ENCODE measurements at places on chromosomes 2 and 18.

- no peak for DNase-seq
These were observed 60.8 kb downstream of the FAM168B start for GRCh38 chr2:131032393-131032836.

- DNase-seq = no peak
These were observed 35.6 kb upstream of the UBE2F start for GRCh38 chr2:237931205-237931721.

DNA sequence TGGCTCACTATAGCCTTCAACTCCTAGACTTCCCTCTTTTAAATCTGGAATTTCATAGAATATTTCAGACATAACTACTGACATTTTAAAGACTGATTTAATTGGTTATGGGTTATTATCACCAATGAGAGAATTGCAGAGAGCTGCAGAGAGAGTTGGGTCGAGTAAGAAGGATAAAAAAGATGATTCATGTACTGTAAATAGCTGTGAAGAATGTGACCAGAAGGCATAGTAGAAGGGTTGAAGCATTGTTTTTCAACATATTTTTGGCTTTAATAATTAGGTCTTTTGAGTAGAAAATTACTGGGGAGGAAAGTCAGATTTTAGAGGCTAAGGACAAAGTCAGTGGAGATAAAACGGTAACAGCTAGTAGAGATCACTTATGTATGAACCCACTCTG lies 503.2 kb upstream of the SLC8A1 start:
- DNase-seq = no peak

DNA sequence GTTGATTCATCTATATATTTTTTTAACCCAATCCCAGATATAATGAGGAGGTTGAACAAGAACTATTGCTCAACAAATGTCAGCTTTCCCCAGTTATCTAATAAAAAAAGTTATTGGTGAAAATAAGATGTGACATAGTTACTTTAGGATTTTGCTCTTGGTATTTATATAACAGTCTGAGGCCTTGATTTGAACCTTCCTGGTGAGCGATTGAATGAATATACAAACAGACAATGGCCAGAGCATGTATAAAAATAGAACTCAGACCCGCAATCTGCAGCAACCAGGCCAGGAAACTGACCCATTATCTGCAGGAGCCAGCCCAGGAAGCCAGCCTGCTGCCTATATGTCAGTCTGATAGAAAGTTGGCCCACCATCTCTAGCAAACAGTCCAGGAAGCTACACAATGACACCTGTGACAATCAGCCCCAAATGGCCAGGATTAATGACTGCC lies 81.6 kb downstream of the HS6ST1 start:
- no peak for DNase-seq

DNA sequence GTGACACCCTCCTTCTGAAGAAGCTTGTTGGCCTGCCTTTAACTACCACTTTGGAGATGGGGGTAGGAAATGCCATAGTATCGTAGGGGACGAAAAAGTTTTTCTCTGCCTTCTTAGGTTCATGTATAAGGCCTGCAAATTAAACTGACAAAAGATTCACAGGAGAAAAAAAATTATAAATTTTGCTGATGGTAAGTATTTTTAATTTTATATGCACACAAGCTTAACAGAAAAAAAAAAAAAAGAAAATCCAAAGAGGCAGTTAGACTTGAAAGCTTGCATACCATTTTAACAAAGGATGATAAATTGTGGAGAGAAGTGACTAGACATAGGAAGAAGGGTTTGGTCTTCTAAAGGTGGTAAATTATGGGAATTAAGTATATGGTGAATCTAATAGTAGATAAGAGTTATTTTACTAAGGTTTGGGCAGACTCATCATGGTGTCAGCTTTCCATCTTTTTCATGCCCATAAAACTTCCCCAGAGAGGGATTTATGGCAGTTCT lies 62.5 kb upstream of the B3GNT2 start:
- no peak for DNase-seq

GRCh38 chr2:55157474-55157884 lies 74.6 kb downstream of the CLHC1 start:
- no peak for DNase-seq

DNA sequence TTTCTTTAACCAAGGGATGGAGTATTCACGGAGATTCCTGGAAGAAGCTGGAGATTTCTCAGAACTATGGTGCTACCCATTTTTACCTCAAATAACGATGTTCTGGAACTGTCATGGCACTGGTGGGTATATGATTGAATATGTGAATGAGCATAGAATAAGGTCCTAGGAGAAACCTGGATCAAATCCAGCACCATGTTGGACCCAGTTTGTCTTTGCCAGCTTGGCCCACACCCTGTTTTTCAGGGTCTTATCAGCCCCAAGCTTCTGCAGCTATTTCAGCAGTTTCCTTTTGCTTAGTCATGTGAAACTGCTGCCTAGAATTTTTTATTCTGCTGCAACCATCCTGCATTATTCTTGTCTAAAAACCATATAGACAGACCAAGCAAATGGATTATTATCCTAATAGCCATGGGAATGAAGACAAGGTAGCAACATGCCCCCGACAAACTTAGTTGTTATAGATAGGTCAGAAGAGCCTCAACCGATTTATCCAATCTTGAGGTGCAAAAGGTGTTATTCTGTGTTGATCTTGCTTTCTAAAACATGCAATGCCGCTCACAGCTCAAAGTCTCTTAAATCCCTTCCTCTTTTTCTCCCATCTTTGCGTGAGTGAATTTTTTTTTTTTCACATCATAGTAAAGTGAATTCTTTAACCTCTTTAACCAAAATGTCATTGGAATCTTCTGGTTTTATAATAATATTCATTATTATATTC lies 133.6 kb downstream of the PRPF40A start:
- DNase-seq = no peak

DNA sequence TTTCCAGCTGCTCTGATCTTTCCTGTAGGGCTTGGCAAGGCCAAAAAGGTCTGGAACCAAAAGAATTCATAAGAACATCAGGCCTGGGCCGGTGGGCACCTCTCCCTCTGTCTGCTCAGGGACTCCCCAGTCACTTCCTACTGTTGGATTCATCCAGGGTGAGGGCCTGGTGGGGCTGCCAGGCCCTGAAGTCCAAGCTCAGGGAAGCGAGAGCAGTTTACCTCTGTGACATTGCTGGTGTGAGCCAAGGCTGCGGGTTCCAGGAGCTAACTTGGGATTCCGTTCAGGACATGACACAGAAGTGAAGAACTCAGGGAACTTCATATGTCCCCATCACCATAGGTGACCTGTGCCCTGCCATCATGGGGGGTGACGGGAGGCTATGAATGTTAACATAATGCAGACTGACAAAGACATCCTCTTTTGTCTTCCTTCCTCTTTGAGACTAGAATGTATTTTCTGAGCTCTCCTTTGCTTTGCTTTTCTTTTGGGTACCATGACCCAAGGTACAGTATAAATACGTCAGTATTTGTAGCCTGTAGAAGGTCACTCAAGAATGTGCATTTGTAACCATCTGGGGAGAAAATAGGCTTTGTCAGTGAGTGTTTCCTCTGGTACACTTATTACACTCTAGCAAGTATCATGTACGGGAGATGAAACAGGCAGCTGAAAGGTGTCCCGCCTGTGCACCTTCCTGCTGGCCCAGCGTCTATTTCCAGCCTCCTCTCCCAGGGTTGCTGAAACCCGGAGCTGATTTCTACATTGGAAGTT lies 130.5 kb upstream of the SLC1A4 start:
- DNase-seq = no peak

DNA sequence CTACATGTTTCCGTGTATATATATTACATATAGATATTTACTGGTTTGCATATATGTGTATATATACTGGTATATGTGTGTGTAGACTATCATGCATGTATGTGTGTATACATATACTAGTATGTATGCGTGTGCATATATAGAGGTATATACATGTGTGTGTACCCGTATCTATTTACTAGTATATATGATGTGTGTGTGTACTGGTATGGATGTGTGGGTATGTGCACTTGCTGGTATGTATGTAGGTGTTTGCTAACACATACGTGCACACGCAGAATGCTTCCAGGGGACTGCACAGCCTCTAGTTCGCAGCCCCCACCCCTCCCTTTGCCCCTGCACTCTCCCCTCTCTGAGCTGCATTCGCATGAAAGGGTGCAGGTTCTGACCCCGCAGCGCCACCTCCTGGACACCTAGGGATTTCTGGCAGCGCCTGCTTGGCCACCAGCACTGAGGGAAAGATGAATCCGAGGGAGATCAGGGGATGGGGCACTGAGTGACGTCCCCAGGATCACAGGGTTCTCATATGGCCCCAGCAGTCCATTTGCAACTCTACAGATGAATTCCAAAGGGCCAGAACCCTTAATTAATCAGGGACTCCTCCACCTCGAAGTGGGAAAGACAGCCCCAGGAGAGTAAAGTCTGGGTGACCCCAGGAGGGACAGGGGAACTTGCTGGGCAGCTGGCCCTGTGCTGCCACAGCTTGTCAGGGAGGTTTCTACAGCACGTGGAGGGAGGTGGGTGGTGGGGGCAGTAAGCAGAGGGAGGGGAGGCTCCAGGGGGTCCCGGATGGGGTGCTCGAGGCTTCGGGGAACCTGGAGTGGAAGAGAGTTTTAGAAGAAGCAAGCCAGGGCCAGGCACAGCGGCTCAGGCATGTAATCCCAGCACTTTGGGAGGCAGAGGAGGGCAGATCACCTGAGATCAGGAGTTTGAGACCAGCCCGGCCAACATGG lies 66.8 kb upstream of the ASAP2 start:
- DNase-seq = peak; percentile 76

DNA sequence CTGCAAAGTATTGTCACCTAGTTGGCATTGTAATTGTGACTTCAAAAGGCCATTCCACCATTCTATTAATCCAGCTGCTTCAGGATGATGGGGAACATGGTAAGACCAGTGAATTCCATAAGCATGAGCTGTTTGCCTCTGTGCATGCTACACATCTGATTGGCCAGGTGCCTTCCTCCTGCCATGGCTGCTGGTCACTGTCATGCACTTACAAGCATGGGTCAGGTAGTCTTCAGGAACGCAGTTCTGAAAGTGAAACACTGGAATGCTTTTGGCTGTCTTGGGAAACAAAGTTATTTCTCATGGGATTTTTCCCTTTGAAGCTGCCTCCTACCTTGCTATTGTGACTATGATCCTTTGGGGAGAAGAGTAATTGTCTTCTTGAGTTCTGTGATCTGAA lies 267.6 kb downstream of the GBX2 start:
- no peak for DNase-seq

GRCh38 chr18:60146220-60146960 lies 226.2 kb downstream of the MC4R start:
- DNase-seq = no peak

- DNase-seq = no peak
These were observed 50.6 kb upstream of the FMNL2 start for GRCh38 chr2:152284398-152284797.

GRCh38 chr2:232076736-232077135 lies 115.2 kb downstream of the DIS3L2 start:
- DNase-seq = no peak

DNA sequence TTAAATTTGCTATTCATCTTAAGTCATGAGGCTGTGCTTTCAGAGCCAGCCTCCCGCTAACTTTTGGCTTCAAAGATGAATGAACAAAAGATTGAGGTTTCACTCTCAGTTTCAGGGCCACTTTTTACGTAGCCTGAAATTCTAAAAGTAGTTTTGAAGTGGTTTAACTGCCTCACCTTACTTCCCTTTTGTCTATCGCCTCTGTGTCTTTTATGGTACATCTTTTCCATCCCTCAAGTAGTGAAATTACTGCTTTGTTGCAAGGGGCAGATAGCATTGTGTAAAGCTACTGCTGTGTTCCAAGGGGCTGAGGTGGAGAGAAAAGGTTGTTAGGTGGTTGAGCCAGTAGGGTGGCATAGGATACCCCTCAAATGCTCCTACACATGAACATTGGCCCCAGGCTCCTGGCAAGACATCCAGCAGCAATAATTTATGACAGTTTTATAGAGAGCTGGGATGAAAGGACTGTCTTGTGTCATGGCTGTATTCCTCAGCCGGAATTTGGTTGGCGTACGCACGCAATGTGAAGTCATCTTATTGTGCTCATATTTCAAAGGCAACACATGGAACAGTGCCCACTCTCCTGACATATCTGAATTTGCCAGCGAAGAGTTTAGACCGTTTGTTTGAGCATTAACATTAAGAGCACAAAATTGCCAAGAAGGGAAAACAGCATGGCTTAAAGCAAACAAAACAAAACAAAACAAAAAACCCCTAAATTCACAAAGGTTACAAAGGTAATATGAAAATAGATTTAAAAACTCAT lies 32.2 kb downstream of the QPCT start:
- DNase-seq = no peak

DNA sequence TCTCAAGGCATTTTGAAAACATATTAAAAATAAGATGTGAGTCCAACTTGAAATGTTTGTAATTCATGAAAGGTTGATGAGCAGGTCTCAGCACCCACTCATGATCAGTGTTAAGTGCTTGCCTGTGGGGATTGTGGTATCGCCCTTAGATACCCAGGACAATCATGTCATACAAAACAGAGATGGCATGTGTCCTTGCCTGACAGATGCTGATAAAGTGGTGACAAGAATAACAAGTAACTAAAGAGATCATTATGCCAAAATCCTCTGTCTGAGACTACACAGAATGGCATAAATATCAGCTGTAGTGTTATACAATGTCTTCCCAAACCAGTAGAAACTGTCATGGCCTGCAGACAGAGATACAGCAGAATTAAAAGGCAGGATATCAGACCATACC lies 930.3 kb downstream of the SUCLG1 start:
- DNase-seq = no peak

DNA sequence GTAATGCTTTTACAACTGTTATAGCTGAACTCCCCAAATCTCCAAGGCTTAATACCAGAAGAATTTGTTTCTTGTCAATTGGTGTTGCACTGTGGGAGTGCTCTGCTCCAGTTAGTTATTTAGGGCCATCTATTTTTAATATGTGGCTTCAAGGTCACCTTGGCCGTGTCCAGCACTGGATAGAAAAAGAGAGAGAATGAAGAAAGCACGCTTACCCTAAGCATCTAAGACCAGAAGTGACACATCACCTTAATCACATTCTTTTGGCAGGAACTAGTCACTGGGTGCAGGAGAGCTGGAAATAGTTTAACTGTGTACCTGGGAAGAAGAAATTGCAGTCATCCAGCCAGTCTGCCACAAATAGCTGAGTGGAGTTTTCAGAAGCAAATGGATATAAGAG lies 78.8 kb downstream of the VWC2L start:
- DNase-seq = no peak

DNA sequence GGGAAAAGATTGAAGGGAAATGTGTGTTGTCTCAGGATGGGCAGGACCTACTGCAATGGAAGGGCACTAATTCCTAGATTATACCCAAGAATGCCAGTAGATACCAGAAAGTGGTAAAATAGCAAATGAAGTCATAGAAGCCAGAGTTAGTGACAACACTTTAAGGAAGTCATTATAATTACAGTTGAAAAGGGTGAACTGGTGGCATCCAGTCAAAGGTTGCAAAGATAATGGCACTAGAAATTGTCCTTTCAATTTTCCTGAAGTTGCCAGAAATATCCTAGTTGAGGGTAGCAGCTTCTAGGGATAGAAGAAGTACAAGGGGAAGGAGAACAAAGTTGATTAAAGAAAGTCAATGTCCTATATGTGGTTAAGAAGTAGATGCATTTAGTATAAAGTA lies 68.8 kb upstream of the GLS start:
- DNase-seq = no peak

DNA sequence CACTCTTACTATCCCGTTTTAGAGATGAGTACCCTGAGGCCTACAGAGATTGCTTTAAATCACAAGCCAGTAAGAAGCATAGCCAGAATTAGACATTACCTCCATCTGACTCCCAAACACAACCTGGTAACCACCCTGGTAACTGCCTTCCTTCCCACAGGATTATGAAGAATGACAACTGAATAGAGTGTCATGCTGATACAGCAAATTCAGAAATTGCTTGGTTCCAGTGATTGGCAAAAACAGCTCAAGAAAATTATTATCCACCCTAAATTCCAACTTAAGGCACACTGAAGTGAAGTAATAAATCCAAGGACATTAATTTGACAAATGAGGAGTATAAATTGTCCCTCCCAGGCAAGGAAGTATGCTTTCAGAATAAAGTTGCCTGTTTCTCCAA lies 195.8 kb upstream of the RBMS1 start:
- DNase-seq = no peak

Data from left cardiac atrium (tissue), 4 donors.